Camera-type eye (tissue), 1 donor: ENCODE measurements at places on chromosomes 7 and 10. TPM values are rescaled to one million over a fixed set of nuclear protein-coding genes. Genes with fewer than 3 reads are reported as not detected.

Gene AKR1C4
- not detected for total RNA-seq

Gene PNLIPRP3
- not detected for total RNA-seq

Gene NACAD
- 8.9 TPM for total RNA-seq

Gene GATA3
- 1.6 TPM for total RNA-seq

Gene CFTR
- total RNA-seq: 2.5 TPM

Gene PLPP4
- 4.2 TPM for total RNA-seq

Gene WDR11
- total RNA-seq: 110 TPM

Gene ANK3
- total RNA-seq: 269 TPM

Gene ASIC3
- total RNA-seq: 4.4 TPM

Gene OR13A1
- total RNA-seq: not detected

Gene LRIT1
- total RNA-seq: 51.8 TPM

Gene UTF1
- not detected for total RNA-seq

Gene TPK1
- 11.3 TPM for total RNA-seq

Gene TDRD1
- 0.38 TPM for total RNA-seq

Gene ZSCAN21
- 19.7 TPM for total RNA-seq

Gene PRXL2A
- total RNA-seq: 77.0 TPM
